Breast epithelium (tissue), 4 donors: ENCODE measurements at places on chromosomes 3 and 15. TPM values are rescaled to one million over a fixed set of nuclear protein-coding genes. Genes with fewer than 3 reads are reported as not detected.

The ATP13A3 gene
- total RNA-seq: 132 TPM

DNA sequence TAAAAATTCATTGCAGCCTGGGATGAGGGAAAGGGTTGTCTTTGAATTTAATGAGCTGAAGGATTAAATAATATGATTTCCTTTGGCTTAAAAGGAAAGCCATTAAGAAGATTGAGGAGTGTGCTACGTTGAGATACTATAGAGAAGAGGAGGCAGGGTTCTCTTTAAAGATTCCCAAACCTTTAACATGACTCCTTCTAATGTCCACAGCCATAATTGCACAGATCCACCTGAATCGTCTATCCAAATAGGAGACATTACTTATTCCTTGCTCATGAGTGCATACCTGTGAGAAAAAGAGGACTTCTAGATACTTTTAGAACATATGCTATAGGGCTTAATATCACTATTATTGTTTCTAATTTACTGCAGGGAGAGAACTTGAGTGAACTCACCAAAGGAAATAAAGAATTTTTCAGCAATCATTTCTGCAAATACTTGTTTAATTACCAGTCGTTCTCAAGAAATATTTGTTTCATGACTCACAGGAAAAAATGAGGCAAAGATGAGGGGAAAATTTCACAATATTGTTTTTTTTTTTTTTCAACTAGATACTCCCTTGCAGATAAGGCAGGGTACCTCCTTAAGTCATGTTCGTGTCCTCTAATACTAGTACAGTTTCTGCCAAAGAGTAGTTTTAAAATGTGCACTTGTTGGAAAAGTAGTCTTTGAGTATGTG, 8.9 kb upstream of the SUCNR1 start:
- no peaks in the 10 kb centered on the region for H3K27me3 ChIP-seq
- no peaks in the 10 kb centered on the region for H3K4me1 ChIP-seq
- no peaks in the 10 kb centered on the region for H3K36me3 ChIP-seq
- H3K4me3 ChIP-seq: no peak overlapping the region
- DNase-seq: no peak

DNA sequence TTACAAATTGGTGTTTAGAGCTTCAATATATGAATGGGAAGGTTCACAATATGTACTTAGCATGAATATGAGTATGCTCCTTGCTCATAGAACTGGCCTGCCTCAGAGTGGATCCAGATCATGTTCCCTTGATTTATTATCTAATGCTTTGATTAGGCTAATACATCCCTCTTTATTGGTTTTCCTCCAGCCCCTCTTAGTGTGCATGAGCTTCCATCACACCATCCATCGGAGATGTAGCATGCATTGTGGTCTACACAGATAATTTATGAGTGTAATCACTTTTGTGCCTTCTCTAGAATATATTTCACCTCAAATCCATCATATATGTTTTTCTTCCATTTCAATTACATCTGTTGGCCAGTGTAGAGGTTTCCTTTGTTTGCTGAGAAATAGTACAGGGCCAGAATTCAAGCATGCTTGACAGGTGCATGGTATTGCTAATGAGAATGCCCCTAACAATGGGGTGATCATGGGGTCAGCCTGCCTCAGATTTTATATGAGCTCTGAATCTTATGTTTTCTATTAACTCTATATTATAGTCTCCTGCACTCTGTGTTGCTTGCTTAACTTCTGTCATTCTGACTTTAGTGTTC, 786.4 kb upstream of the ARPP21 start:
- no peaks in the 10 kb centered on the region for H3K36me3 ChIP-seq
- H3K27me3 ChIP-seq: no peaks in the 10 kb centered on the region
- no peak overlapping the region for H3K4me3 ChIP-seq
- no peak overlapping the region for H3K27ac ChIP-seq

The LAMB2 gene
- total RNA-seq: 411 TPM

DNA sequence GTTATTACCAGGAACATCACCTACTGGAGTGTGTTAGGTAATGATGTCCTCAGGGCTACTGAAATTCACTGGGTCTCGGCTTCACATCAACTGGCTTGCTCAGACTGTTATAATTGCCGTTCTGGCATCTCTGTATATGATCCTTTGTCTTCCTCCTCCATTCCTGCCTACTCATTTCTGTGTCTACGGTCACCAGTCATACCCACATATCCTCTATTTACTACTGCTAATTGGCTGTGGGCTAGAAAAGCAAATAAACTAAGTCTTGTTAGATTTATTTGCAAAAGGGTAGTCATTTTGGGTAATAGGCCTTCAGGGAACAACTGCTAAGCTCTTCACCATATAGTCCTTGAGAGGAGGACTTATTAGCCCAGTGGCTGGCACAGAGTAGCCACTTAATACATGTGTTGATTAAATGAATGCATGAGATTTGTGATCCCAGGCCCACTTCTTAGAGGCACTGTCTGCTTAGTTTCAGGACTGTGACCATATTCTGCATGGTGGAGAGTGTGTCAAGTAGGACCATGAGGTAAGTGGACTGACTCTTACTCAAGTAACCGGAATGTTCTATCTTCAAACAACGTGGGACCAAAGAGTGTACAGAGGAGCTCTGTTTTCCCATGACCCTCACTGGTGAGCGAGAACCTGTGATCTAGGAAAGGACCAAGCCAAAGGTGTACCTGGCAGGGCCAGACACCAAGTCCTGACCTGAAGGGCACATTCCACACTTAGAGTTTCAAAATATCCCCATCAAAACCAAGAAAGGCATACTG, 13.2 kb downstream of the ZDHHC3 start:
- H3K36me3 ChIP-seq: no peaks in the 10 kb centered on the region
- peak; percentile 32 for DNase-seq
- peak overlapping the region; percentile 3 for H3K27ac ChIP-seq
- peaks cover 7% of the 10 kb centered on the region for H3K4me1 ChIP-seq
- no peaks in the 10 kb centered on the region for H3K27me3 ChIP-seq

The PLCL2 gene
- total RNA-seq: 17.0 TPM

The EPHA3 gene
- 1.0 TPM for total RNA-seq

DNA sequence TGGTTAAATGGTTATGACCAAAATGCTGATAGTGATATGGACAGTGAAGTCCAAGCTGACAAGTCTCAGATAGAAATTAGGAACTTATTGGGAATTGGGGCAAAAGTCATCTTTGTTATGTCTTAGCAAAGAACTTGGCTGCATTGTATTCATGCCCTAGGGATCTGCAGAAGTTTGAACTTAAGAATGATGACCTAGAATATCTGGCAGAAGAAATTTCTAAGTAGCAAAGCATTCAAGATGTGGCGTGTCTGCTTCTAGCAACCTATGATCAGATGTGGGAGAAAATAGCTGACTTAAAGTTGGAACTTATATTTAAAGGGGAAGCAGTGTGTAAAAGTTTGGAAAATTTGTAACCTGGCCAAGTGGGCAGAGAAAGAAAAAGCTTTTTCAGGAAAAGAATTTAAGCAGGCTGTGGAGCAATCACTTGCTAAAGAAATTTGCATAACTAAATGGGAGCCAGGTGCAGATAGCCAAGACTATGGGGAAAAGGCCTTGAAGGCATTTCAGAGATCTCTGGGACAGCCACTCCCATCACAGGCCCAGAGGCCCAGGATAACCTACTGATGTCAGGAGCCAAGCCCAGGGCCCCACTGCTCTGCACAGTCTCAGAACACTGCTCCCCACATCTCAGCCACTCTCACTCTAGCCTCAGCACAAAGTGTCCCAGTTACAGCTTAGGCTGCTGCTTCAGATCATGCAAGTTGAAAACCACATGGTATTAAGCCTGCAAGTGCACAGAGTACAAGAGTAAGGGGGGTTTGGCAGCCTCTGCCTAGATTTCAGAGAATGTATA, 147.8 kb upstream of the TGFBR2 start:
- no peaks in the 10 kb centered on the region for H3K4me1 ChIP-seq
- no peak overlapping the region for H3K4me3 ChIP-seq
- H3K27me3 ChIP-seq: no peaks in the 10 kb centered on the region
- H3K36me3 ChIP-seq: no peaks in the 10 kb centered on the region

- peak overlapping the region; percentile 96 for H3K27ac ChIP-seq
- peaks cover 17% of the 10 kb centered on the region for H3K4me1 ChIP-seq
- no peaks in the 10 kb centered on the region for H3K36me3 ChIP-seq
Observed at GRCh38 chr15:90001683-90002427, 731 bp downstream of the ZNF710 start.

GRCh38 chr15:75371486-75371885, 3.1 kb upstream of the MAN2C1 start:
- DNase-seq: no peak
- peaks cover 6% of the 10 kb centered on the region for H3K4me1 ChIP-seq
- H3K27me3 ChIP-seq: no peaks in the 10 kb centered on the region
- no peak overlapping the region for H3K4me3 ChIP-seq
- H3K27ac ChIP-seq: no peak overlapping the region
- peaks cover 7% of the 10 kb centered on the region for H3K36me3 ChIP-seq

DNA sequence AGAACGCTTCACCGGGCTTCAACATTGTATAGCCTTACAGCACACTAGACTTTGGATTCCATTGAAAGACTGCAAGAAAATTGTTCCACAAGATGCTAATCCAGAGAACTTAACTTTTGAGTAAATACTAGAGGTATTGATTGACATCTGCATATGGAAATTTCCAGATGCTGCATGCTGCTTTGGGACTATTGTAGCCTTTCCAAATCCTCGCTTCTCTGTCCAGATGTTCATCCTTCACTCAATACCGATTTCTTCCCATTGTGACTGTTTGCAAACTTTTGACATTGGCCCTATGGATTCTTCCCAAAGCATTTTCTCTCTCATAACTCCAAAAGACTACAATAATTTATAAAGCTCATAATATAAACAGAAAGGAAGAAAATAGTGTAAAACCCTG, 41.4 kb downstream of the COL6A6 start:
- H3K27ac ChIP-seq: no peak overlapping the region
- no peaks in the 10 kb centered on the region for H3K4me1 ChIP-seq
- H3K4me3 ChIP-seq: no peak overlapping the region

The ITGA11 gene
- 8.5 TPM for total RNA-seq

- H3K4me1 ChIP-seq: no peaks in the 10 kb centered on the region
- no peaks in the 10 kb centered on the region for H3K36me3 ChIP-seq
- no peak for DNase-seq
- peak overlapping the region; percentile 13 for H3K4me3 ChIP-seq
- peak overlapping the region; percentile 54 for H3K27ac ChIP-seq
Observed at GRCh38 chr3:24490151-24490550, 4.5 kb downstream of the THRB start.

The ZMYND10 gene
- 1.9 TPM for total RNA-seq

GRCh38 chr3:6022621-6023020, 835.1 kb downstream of the EDEM1 start:
- H3K4me3 ChIP-seq: no peak overlapping the region
- DNase-seq: no peak
- H3K36me3 ChIP-seq: no peaks in the 10 kb centered on the region
- H3K27ac ChIP-seq: no peak overlapping the region

GRCh38 chr3:32708672-32709283, 23.8 kb downstream of the CNOT10 start:
- H3K27ac ChIP-seq: no peak overlapping the region
- no peak overlapping the region for H3K4me3 ChIP-seq
- peaks cover 5% of the 10 kb centered on the region for H3K4me1 ChIP-seq

GRCh38 chr3:184133840-184134745, 1.1 kb upstream of the EIF2B5 start:
- DNase-seq: peak; percentile 80
- H3K4me1 ChIP-seq: peaks cover 7% of the 10 kb centered on the region
- no peaks in the 10 kb centered on the region for H3K36me3 ChIP-seq
- no peaks in the 10 kb centered on the region for H3K27me3 ChIP-seq

DNA sequence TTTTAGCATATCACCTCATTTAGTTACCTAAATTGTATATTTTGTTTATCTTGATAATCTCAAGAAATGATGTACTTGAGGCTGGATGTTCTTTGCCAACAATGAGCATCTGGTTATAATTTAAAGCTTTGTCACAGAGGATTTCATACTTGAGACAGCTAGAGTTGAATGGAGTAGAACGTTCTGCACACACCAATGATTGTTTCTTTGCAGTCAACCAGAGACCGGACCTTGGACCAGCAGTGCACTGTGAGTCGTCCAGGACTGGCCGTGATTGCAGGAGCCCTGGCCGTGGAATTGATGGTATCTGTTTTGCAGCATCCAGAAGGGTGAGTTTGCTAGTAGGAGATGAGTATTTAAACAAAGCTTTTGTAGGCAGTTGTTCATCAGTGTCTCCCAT, 90.4 kb downstream of the ATG7 start:
- no peak overlapping the region for H3K4me3 ChIP-seq
- H3K27ac ChIP-seq: no peak overlapping the region
- no peaks in the 10 kb centered on the region for H3K27me3 ChIP-seq
- H3K4me1 ChIP-seq: no peaks in the 10 kb centered on the region
- DNase-seq: no peak
- H3K36me3 ChIP-seq: peaks cover 4% of the 10 kb centered on the region

DNA sequence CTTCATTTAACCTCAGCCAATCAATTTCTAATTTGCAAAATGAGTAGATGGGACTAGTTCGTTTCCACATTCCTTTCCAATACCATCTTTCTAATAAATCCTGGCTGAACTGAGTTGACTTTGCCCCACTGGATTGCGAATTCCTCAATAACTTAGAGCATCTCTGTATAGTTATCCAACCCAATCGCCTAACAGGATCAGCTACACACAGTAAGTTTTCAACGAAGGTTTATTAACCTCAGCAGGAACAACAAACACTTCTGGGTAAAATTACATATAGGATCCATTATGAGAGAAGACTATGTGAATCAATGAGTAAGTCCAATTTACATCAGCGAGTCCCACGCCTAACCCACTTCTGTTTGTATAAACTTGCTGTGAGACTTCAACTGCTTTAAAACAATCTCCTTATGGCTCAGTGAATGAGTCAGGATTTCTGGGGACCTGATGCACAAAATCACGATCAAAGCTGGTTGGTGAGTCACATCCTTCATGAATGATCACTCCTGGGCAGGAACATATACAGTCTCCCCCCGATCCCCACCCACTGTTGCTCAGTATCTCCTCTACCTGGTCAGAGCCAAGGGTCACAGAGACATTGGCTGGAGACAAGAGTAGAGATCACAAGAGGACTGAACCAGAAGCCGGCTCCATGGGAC, 142.8 kb downstream of the EDEM1 start:
- H3K27me3 ChIP-seq: no peaks in the 10 kb centered on the region
- no peak for DNase-seq
- no peaks in the 10 kb centered on the region for H3K36me3 ChIP-seq
- H3K4me3 ChIP-seq: no peak overlapping the region

DNA sequence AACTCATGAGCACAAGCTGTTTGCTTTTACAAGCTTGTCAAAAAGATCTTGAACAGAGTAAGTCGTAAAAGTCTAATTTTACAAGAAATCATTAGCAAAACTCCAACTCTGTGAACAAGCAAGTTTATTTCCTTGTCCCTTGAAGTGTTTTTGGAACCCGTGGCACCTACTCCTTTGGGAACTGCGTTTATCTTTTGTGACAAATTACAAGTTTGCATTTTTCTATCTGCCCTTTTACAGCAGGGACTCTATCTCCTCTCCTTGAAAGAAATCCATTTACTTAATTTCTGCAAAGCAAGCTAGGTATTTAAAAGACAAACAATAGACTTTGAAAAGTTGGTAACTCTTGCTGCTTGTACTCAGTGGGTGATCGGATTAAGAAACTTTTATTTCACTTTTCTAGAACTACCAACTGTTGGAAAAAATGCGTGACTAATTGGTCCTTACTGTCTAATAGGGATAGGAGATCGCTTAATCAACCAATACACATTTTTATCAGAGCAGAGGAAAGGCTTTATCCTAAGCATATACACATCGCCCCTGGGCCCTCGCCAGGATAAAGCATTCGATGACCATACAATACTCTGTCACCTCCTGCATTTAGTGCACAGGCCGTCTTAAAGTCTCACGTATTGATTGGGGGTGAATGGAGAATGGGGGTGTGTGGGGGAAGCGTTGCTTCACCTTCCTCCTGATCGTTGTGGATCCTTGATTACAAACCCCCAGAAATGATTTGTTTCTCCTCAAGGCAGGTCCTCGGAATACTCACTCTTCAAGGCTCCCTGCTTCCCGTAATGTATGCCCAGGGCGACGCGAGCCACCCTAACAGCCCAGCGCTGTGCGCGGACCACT, 1.7 kb downstream of the PRTG start:
- H3K27ac ChIP-seq: no peak overlapping the region
- H3K36me3 ChIP-seq: no peaks in the 10 kb centered on the region
- H3K4me1 ChIP-seq: no peaks in the 10 kb centered on the region
- H3K27me3 ChIP-seq: no peaks in the 10 kb centered on the region
- DNase-seq: no peak
